ENCODE measurements at places on chromosomes 12 and 14.

DNA sequence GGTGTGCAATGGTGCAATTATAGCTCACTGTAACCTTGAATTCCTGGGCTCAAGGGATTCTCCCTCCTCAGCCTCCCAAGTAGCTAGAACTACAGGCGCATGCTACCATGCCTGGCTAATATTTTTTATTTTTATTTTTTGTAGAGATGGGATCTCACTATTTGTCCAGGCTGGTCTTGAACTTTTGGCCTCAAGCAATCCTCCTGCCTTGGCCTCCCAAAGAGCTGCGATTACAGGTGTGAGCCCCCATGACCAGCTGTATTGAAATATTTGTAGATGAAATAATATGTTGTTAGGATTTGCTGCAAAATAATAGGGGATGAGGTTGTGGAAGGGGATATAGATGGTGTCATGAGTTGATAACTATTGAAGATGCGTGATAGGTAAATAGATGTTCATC lies 4.9 kb downstream of the KLHL28 start:
- DNase-seq, result no peak

- no peak for DNase-seq
These were observed 16.0 kb upstream of the ACTR6 start for GRCh38 chr12:100184549-100185145.

- no peak for DNase-seq
These were observed 758.1 kb downstream of the MED13L start for GRCh38 chr12:115519359-115519758.

GRCh38 chr12:18456344-18456743 lies 195.0 kb downstream of the PIK3C2G start:
- no peak for DNase-seq

DNA sequence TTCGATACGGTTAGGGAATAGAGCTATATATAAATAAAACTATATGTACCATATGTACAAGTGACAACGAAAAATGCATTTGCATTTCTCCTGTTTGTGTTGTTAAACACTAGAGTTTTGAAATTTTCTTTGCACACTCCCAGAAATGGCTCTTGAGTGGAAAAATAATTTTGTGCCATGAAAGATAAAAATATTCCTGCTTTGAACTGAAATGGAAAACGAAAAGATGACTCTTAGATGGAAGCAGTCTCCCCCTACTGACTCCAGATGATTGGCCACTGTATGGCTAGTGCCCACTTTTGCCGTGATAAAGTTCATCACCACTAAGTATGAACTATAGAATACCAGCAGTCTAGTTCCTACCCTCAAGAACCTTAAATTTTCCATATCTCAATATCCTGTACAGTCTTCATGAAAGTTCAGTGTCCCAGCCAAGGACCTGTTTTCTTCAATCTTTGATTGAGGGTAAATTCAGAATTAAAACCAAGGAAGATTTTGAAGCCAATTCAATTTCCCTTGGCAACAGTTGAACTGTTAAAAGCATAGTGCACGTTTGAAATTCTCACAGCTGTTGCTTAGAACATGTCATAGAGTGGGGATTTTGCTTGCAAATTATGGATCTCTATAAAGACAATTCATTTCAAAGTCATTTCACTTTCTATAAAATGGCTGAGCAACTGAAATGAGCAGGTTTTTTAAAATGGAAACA lies 1.6 kb upstream of the PPP2R5E start:
- DNase-seq, result no peak

- no peak for DNase-seq
These were observed 37.5 kb downstream of the ACACB start for GRCh38 chr12:109153821-109154441.

DNA sequence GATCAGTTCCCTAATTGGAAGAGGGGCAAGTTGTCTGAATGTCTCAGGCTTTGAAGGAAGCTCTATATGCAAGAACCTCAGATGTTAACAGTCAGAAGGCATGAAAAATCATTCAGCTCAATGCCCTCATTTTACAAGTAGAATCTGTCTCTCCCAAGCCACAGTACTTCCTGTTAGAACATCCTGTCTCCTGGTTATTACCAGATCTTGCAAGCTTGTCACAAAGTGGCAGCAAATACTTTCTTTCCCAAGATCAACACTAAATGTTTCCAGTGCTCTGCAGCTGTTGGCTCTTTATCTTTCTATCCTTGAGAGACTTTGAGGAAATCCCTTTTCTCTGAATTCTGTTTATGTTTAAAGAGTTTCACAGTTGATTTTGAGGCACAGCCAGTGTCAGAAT lies 235.5 kb downstream of the AKAP6 start:
- DNase-seq, result no peak

DNA sequence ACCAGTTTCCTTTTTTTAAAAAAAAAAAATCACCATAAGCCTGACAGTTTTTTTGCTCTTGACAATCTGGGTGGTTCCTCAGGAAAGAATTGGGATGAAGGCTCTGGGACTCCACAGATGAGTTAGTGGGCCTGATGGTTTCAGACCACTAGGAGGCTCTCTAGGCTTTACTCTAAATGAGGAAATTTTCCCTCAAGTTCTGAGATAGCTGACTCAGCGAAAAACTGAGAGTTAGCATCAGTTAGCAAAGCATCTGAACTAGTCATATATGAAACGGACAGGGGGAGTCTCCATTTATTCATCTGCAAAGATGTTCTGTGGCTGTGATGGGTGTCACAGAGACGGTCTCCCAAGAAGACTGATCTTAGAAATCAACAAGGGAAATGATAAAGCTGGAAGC lies 314.3 kb upstream of the OR4E1 start:
- no peak for DNase-seq

- no peak for DNase-seq
These were observed 61.4 kb upstream of the ESRRB start for GRCh38 chr14:76314521-76315034.

- no peak for DNase-seq
These were observed 234.9 kb upstream of the PLEKHG7 start for GRCh38 chr12:92467886-92468285.

GRCh38 chr14:85276979-85277228 lies 253.0 kb upstream of the FLRT2 start:
- no peak for DNase-seq

DNA sequence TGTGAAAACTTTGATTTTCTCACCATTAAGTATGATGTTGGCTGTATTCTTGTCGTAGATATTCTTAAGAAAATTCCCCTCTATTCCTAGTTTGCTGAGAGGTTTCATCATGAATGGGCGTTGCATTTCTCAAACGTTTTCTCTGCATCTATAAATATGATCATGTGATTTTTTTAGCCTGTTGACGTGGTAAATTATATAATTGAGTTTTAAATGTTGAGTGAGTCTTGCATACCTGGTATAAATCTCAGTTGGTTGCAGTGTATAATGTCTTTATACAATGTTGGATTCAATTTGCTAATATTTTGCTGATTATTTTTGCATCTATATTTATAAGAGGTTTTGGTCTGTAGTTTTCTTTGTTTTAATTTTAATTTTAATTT lies 405.9 kb upstream of the MIS18BP1 start:
- no peak for DNase-seq

GRCh38 chr12:62631471-62632410 lies 165.1 kb downstream of the MON2 start:
- DNase-seq, result peak; percentile 50

GRCh38 chr12:102735104-102735503 lies 181.9 kb downstream of the PAH start:
- no peak for DNase-seq

GRCh38 chr12:94242901-94243300 lies 94.5 kb downstream of the PLXNC1 start:
- DNase-seq, result no peak

DNA sequence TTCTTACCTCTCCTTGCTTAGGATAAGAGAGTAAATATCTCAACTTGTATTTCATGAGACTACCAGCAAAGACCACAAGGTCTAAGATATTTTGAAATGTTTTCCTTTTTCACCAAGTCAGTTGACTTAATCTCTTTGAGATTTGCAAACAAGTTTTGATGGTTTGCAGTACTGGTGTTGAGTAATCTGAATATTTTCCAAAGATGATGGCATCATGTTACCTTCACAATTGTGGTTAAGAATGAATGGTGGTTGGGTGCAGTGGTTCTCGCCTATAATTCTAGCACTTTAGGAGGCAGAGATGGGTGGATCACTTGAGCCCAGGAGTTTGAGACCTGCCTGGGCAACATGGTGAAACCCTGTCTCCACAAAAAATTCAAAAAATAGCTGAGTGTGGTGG lies 225.7 kb downstream of the TMTC2 start:
- no peak for DNase-seq

- DNase-seq, result no peak
These were observed 457.7 kb upstream of the TMEM132C start for GRCh38 chr12:127809275-127809674.

All from left renal pelvis (tissue), 4 donors.